Activated CD4-positive, alpha-beta T cell treated with anti-CD3 and anti-CD28 coated beads, Interleukin-2, amount 10 ng/mL, durations not matched to agents 24 days and 14 days (primary cell): ENCODE measurements at places on chromosomes 12 and 14.

DNA sequence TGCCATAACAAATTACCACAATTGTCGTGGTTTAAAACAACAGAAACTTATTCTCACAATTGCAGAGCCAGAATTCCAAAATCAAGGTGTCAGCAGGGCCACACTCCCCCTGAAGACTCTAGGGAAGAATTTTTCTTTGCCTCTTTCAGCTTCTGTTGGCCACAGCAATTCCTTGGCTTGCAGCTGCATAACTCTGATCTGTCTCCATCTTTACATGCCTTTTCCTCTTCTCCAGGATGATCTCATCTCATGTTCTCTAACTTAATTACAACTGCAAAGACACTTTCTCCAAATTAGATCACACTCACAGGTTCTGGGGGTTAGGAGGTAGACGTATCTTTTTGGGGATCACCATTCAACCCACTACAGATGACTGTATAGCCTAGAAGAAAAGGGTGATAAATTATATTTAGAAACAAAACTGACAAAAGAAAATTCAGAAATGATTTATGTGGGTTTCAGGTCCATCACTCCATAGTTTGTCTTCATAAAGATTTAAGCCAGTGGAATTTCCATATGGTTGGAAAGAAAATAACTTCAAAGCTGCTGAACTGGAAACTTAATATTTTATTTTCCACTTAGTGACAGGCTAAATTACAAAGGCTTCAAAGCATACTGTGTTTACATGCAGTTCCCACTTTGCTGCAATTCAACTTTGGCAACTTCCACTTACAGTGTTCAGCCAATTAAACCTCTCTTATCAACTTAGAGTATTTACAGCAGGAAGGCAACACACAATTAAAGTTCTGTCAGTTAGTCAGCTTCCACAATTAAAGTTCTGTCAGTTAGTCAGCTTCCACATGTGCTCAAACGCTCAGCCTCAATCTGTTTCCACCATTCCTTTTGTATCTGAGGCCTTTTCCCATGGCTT is 213.3 kb downstream of the EPS8 start:
- H3K36me3 ChIP-seq = peaks cover 38% of the 10 kb centered on the region
- H3K27me3 ChIP-seq = no peaks in the 10 kb centered on the region
- DNase-seq = peak; percentile 50
- peaks cover 39% of the 10 kb centered on the region for H3K4me1 ChIP-seq
- peak overlapping the region; percentile 60 for H3K27ac ChIP-seq

DNA sequence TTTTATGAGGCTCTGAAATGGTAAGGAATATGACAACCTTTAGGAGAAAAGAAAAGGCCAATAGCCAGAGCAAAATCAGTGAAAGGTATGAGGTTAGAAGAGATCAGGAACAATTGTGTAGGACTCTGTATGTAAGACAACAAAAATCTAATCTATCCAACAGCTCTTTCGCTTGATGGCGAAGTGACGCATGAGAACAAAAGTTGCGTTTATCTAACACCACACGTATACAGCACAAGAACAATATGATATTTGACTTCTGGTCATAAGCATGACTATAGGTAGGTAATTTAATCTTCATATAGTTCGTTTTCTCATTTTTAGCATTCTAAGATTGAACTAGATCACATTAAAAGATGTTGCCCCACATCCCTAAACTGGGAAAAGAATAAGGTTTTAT is 1.5 kb downstream of the CLECL1 start:
- peak overlapping the region; percentile 60 for H3K27ac ChIP-seq
- peak overlapping the region; percentile 85 for H3K4me3 ChIP-seq
- peaks cover 7% of the 10 kb centered on the region for H3K36me3 ChIP-seq
- no peaks in the 10 kb centered on the region for H3K27me3 ChIP-seq
- no peak for DNase-seq

DNA sequence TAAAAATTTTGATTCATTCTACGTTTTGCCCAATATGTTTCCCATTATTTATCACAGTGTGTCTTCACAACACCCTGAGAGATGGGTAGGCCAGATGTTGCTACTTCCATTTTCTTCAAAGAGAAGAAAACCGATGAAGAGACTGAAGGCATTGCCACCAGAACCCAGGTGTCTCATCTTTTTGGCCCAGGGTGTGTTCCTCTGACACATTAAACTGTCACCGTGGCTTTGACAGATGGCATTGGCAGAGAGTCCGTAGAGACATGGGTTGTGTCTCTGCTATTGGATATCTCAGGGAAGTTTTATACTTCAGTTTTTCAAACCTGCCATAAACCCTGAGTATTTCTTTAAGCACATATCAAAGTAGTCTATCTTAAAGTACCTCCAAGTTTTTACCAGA is 11.3 kb upstream of the NUDT4 start:
- H3K36me3 ChIP-seq = no peaks in the 10 kb centered on the region
- peaks cover 2% of the 10 kb centered on the region for H3K27me3 ChIP-seq
- DNase-seq = no peak
- no peak overlapping the region for H3K4me3 ChIP-seq
- H3K4me1 ChIP-seq = peaks cover 14% of the 10 kb centered on the region

GRCh38 chr12:105026411-105026810 is 40.3 kb downstream of the NOPCHAP1 start:
- no peaks in the 10 kb centered on the region for H3K27me3 ChIP-seq
- no peak for DNase-seq
- H3K4me3 ChIP-seq = no peak overlapping the region
- no peak overlapping the region for H3K27ac ChIP-seq
- H3K4me1 ChIP-seq = peaks cover 7% of the 10 kb centered on the region
- H3K36me3 ChIP-seq = peaks cover 3% of the 10 kb centered on the region

GRCh38 chr12:47156167-47156736 is 76.5 kb upstream of the AMIGO2 start:
- no peak overlapping the region for H3K4me3 ChIP-seq
- H3K27ac ChIP-seq = no peak overlapping the region
- peaks cover 12% of the 10 kb centered on the region for H3K4me1 ChIP-seq
- H3K36me3 ChIP-seq = peaks cover 34% of the 10 kb centered on the region
